LoVo (cell line): ENCODE measurements at places on chromosomes 1 and 21.

- DNase-seq, result peak; percentile 55
Observed at GRCh38 chr21:45138199-45139002, 64.0 kb downstream of the ADARB1 start.

DNA sequence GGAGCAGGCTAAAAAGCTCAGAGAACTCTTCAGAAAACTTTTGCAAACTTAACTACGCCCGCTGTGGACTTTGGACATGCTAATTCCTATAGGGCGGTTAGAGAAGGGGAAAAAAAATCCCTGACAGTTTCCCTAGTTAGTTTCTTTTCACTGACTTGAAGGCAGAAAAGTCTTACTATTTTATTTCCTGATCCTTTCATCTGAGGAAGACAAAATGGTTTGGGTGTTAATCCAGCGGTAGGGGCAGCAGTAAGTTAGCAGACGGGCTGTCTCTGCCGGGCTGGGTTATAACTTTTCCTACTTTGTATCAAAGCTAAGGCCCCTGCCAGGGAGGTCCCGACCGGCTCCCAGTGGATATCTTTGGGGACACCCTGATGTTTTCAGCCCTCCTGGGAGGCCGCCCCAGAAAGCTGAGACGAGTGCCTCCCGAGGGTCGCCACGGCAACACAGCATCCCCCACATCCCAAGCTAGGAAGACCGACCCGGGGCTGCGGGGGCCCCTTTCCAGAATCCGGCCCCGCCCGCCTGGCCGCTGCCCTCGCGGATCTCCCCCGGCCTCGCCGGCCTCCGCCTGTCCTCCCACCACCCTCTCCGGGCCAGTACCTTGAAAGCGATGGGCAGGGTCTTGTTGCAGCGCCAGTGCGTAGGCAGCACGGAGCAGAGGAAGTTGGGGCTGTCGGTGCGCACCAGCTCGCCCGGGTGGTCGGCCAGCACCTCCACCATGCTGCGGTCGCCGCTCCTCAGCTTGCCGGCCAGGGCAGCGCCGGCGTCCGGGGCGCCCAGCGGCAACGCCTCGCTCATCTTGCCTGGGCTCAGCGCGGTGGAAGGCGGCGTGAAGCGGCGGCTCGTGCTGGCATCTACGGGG is 162.6 kb downstream of the RUNX1 start:
- peak; percentile 61 for DNase-seq

DNA sequence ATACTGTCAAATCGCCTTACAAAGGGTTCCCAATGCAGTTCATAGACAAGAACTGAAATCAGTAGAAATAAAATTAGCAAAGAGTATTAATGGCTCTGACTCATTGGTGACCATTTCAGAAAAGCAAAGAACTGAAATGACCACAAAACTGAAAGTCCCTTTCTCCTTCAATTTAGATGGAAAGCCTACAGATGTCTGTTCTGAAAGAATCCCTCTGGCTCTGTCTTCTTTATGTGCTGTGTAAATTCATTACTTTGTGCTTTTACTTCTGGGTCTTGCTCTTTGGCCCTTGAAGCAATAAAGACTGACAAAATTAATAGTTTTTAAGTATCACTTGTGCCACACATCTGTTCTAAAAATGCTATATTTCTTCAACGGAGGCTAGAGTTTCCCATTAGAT is 62.7 kb upstream of the GPR89A start:
- no peak for DNase-seq

- DNase-seq, result no peak
Observed at GRCh38 chr1:210457568-210457967, 128.9 kb downstream of the HHAT start.

- DNase-seq, result no peak
Observed at GRCh38 chr1:176789571-176790090, 326.7 kb downstream of the PAPPA2 start.

- DNase-seq, result no peak
Observed at GRCh38 chr1:165666152-165666825, 32.1 kb downstream of the ALDH9A1 start.

GRCh38 chr1:29736582-29737188 is 500.4 kb downstream of the PTPRU start:
- DNase-seq, result peak; percentile 34

DNA sequence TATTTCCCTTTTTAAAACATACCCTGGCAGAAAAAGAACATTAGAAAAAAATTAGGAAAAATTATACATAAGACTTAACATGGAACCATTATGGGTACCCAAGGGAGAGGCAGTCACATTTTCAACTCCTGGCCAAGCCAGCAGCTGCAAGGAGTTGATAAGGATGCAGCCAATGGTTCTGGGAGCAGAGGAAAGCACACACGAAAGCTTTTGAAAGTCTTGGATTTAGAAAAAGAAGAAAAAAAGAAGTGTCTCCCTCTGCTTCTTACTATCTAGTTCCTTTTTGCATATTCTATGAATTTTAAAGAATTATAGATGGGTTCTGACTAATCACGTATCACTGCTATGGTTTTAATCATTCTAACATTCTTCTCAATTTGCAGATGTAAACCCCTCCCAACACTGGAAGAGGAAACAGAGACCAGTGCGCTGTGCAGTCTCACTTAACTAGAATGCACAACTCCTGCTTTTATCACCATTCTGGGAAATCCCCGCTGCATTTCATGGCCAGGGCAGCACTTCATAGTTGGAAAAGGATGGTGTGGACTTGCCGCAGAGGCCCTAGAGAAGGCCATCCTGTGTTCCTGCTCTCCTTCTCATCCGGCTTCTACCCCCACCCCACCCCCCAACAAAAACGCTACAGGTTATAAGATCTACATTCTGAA is 2.7 kb upstream of the CD58 start:
- DNase-seq, result no peak

GRCh38 chr1:203668401-203668800 is 41.8 kb downstream of the ATP2B4 start:
- DNase-seq, result no peak

- no peak for DNase-seq
Observed at GRCh38 chr1:181152892-181153633, 64.6 kb downstream of the IER5 start.

GRCh38 chr1:66980745-66981367 is 56.1 kb downstream of the MIER1 start:
- DNase-seq, result no peak

- DNase-seq, result no peak
Observed at GRCh38 chr1:111786669-111787207, 31.0 kb downstream of the DDX20 start.

GRCh38 chr1:50615036-50615750 is 191.9 kb upstream of the DMRTA2 start:
- DNase-seq, result no peak

- DNase-seq, result no peak
Observed at GRCh38 chr1:231203259-231204057, 37.6 kb upstream of the GNPAT start.

GRCh38 chr1:86394416-86394815 is 1.7 kb downstream of the ODF2L start:
- no peak for DNase-seq

DNA sequence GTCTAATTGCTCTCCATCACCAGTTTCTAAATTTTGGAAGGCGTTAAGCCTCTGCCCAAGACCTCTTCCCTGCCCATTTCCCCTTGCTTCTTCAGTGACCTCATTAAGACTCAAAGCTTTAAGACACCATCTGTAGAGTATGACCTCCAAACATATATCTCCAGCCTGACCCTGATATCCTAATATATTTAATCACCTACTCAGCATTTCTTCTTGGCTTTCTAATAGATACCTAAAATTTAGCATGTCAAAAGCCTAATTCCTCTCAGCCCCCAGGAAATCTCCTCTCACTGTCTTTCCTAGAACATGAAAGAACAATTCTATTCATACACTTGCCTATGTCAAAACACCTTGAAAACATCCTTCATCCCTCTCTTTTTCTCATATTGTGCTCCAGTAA is 235.5 kb upstream of the HOOK1 start:
- DNase-seq, result no peak
